Fibroblast of skin of scalp (primary cell): ENCODE measurements at places on chromosomes 7 and 10.
A peak's percentile ranks its signal among the peaks of the same experiment; 100 is the strongest.

DNA sequence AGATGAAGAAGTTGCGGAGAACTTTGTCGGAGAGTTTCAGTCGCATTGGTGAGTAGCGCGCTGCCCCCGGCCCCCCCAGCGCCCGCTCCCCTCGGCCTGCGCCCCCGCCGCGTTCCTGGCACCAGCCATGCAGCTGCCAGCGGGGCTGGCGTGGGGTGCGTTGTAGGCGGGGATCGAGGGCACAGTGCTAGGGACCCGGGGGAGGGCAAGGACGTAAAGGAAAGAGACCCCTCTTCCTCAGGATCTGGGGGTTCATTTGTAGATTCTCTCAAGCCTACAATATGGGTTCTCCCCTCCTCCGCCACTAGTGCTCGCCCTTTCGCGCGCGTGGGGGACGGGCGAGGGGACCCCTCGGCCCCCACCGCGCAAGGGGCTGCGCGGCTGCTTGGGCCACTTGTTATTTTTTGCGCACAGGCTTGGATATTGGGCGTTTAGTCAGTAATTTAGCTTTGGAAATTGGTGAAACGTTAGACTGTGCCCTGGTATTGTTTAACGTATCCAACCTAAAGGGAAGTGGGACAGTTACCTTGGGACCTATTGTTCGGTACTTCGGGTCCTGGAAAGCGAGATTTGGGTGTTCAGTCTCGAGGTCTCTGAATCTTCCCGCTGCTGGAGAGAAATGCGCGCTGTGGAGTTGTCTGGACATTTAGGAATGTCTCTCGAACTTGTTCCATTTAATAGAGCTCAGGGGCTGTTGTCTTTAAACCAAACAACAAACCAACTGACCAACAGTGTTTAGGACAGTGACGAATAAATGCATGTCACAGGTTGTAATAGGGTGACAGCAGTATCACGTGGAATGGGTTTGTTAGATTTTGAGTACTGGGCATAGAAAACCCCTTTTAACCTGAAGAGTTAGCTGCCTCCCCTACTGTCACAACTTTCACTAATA lies 796 bp downstream of the CDK14 start:
- DNase-seq: peak; percentile 37

GRCh38 chr10:66836057-66836456 lies 89.8 kb upstream of the LRRTM3 start:
- DNase-seq: peak; percentile 88

- no peak for DNase-seq
Measured at GRCh38 chr10:75623310-75624093, 192.1 kb downstream of the LRMDA start.

- DNase-seq: no peak
Measured at GRCh38 chr10:85914720-85915119, 451.9 kb downstream of the GRID1 start.

DNA sequence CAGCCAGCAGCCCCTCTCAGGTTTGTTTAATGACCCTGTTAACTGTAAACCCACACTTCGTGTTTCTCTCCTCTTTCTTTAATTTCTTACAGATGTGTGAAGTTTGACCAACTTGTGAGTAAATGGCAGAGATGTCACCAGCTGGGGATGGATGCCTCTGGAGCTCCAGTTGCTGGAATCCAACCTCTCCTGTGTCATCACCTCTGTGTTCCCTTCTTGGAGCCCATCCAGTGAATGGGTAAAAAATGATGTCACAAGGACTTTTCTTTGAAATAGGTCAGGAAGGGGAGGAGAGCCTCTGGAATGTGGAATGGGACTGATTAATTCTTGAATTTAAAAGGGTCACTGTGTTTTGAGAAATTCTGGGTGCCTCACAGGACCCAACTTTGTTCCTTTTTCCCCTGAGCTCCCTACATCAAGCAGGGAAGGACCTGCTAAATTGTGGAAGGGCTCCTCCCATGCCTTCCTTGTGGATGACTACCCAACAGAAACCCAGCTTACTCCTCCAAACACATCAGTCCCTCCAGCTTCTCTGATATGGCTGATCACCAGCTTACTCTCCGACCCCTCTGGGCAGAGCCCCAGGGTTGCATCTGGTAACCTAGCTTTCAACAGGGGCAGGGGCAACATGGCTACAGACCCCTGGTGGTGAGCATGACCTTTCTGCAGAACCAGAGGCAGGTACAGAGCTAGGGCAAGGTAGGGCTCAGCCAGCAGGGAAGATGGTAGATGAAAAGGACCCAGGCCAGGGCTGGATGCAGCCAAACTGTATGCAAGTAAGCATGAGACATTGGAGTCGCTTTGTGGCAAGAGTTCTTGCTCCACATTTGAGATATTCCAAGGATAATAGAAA lies 67.5 kb downstream of the STRA8 start:
- DNase-seq: peak; percentile 45

GRCh38 chr7:134587750-134588149 lies 38.8 kb downstream of the AKR1B15 start:
- DNase-seq: no peak

GRCh38 chr7:92831716-92832533 lies 4.4 kb downstream of the CDK6 start:
- peak; percentile 94 for DNase-seq

- DNase-seq: no peak
Measured at GRCh38 chr7:31529103-31529502, 15.2 kb downstream of the ITPRID1 start.

GRCh38 chr7:130393841-130394411 lies 13.6 kb downstream of the CPA1 start:
- no peak for DNase-seq

GRCh38 chr7:76354981-76355730 lies 3.6 kb downstream of the YWHAG start:
- DNase-seq: no peak

DNA sequence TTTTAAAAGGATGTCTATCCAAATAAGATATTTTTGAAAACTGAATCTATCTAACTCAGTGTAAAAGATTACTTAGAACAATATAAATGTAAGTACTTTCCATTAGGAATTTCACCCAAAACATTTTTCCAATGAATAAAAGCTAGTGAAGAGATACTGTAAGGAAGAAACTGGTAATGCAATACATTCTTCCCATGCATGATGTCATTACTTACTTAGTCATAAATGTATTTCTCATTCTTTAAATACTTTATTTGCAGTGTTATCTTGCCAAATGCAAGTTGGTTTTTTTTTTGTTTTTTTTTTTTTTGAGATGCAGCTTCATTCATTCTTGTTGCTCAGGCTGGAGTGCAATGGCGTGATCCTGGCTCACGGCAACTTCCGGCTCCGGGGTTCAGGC lies 265.6 kb downstream of the PHF14 start:
- DNase-seq: peak; percentile 80

DNA sequence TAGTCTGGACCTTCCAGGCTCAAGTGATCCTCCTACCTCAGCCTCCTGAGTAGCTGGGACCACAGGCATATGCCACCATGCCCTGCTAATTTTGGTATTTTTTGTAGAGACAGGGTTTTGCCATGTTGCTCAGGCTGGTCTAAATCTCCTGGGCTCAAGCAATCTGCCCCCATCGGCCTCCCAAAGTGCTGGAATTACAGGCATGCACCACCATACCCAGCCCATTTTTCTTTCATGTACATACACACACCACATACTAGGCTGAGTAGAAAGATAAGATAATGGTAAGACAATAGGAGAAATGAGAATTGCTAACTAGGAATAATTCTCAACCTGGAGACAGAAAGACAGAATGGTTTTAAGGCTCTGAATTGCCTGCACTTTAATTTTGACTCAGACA lies 83.8 kb downstream of the CPEB3 start:
- no peak for DNase-seq

DNA sequence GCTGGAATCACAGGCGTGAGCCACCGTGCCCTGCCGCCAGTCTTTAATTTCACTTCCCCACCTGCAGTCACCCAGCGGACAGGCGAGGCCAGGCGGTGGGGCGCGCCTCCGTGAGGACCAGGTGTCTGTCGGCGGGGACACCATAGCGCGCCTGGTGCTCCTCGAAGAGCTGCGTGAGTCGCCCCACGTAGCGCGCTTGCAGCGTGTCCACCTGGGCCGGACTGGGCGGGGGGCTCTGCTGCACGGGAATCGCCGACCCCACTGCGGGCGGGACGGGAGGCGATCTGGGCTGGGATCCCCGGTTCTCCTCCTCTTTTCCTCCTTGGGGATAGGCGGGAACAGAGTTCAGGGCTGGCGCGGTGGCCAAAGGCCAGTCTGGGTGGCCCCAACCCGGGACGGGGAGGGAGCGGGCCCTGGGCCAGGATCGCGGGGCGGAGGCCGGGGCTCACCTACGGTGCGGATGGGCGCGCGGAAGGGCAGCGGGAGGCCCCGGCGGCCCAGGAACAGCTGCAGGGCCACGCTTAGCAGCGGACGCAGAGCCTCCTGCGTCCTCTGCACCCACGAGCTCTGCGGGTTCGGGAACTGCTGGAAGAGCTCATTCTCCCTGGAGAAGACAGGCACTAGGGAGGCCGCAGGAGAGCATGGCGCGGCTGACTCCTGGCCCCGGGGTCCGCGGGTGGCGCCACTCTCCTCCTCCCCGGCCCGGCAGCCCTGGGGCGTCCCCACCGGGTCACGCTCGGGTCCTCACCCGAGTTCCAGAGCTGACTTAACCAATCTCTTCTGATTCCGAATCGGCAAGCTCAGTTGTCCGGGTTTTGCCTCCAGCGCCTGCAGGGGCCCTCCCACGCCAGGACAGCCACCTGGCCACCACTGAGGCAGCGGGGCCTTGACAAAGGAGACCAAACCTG lies 1.1 kb upstream of the MOGAT3 start:
- DNase-seq: no peak

DNA sequence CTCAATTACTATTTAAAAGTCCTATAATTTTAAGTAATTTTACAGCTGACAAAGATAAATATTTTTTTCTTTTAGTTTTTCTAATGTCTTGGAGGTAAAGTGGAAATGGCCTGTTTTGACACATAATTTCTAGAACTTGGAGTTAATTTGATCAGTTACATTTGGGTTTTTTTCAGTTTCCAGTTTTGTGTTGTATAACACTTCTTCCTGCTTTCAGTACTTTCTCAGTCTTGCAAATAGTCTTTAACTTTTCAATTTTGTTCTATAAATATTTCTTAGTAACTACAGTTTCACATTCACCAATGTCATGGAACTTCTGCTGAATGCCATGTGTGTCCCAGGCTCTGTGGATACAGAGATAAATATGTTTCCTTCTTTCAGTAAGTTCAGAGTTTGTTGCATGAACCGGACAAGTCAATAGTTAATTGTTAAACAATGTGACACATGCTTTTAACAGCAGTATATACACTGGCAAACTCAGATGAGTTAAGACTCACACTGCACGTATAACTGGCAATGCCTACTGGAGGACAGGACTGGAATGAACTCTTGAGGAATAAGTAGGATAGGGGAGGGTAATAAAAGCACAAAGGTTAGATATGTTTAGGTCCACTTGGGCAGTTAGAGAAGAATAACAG lies 4.6 kb downstream of the SHOC2 start:
- DNase-seq: no peak

GRCh38 chr10:125030567-125031197 lies 88.8 kb downstream of the ZRANB1 start:
- DNase-seq: no peak

GRCh38 chr10:19738440-19738839 lies 77.8 kb upstream of the PLXDC2 start:
- no peak for DNase-seq
